ENCODE measurements at places on chromosomes 12 and 14.

DNA sequence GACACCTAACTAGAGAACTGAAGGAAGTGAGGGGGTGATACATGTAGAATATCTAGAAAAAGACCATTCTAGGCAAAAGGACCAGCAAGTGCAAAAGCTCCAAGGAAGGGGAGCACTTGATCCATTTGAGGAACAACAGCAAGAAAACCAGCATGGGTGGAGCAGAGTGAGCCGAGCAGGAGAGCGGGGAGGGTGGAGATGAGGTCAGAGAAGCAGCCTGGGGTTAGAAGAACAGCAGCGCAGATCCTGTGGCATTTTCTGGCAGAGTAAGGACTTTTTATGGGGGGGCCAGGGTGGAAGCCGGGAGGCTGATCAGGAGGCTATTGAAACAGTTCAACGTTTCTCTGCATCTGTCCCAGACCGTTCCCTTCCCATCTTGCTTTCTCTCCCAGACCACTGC is 24.5 kb upstream of the TMCC3 start:
- DNase-seq, result no peak

DNA sequence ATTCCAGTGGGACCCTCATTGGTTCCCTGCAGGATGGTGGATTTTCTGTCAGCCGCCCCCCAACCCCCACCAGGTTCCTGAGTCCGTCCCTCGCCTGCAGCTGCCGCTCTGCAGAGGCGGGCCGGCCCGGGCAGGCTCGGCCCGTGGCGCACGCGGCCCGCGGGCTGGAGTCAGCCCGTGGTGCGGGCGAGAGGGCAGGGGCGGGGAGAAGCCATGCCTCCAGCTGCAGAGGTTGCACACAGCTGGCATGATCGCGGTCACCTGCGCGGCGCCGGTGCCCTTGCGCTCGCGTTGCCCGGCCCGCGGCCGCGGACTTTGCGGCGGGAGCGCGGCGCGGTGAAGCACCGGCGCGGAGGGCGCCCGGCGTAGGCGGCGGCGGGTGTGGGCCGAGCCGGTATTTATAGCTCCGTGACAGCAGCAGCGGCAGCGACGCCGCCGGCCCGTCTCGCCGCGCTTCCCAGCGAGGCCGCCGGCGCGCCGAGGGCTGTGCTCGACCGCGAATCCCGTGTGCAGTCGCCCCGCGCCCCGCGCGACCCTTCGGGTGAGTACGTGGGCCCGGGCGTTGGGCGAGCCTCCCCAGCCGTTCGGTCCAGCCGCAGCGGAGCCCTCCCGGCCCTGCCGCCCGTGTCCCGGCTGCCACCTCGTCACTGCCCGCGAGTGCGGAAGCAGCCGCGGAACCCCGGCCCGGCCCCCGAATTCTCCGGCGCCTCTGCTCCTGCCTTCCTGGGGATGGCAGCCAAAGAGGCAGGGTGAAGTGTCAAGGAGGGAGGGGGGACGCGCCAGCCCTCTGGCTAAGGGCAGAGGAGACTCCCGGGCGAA is at the start of gene TMEM117:
TSS of gene TMEM117 (plus strand) at position 426 of the 819 bp plus-strand sequence.
- peak; percentile 60 for DNase-seq

DNA sequence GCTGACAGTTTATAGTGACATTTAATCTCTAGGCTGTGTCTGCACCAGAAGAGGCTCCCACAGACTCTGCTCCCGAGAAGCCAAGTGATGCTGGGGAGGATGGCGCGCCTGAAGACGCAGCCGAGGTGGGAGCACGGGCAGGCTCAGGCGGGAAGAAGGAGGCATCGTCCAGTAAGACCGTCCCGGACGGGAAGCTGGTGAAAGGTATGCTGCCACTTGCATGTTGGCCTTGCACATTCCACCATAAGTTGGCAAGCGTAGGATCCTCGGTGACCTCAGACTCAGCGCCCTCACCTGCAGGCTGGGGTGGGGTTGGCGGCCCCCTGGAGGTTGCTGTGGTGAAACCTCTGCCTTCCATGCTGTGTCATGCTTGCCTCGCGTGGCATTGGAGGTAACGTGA is 45.6 kb downstream of the SFSWAP start:
- DNase-seq, result no peak

DNA sequence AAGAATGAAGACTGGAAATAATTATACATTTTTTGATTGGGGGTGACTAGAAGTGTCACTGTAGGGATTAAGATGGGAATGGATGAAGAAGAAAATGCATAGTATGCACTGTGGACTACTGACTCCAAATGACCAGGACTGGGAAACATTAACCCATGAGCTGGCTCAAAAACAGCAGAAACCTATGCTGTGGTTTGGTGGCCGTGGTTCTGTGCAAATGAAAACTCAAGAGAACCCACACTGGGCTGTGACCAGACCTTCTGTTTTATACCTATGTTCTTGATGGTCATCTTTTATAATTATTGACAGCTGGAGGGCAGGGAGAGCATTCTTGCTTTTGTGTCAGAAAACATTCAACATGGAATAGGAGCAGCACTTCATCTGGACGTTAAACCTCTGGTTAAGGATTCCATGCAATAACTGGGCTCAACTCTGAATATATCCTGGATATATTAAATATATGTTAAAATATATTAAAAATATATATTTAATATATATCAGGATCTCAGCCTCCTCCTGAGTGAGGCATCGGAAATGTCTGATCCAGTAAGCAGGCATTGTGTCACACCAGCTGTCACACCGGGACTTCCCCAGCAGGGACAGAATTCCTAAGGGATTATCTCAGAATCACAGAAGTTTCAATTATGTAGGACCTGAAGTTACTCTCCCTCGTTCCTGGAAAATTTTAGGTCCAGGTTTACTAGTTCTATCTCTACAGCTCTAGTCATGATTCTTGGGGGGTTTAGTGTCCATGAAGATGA is 48.5 kb downstream of the BBS10 start:
- peak; percentile 14 for DNase-seq

GRCh38 chr12:127401005-127401404 is 866.0 kb upstream of the TMEM132C start:
- DNase-seq, result no peak

GRCh38 chr12:3752096-3752709 is 706 bp downstream of the CRACR2A start:
- no peak for DNase-seq

GRCh38 chr12:71730936-71731335 is 23.7 kb upstream of the RAB21 start:
- no peak for DNase-seq

- no peak for DNase-seq
These were observed 64.5 kb upstream of the USP44 start for GRCh38 chr12:95615749-95616148.

DNA sequence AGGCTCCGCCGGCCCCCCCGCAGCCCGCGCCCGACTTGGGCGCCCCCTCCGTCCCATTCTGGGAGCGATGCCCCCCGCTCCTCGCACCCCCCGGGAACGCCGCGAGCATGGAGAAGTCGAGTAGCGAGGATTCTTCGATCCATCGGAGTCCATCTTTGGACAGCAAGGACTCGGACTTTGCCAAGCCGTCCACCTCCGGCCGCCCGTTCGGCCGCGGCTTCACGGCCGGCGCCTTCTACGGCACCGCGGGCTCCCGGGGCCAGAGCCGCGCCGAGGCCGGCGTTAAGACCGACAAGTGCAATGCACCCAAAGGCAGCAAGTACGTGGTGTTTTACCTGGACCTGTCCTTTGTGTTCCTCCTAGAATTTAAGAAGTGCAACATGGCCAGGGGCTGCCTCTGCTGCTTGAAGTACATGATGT is 123.6 kb downstream of the TSPAN9 start:
- peak; percentile 33 for DNase-seq

DNA sequence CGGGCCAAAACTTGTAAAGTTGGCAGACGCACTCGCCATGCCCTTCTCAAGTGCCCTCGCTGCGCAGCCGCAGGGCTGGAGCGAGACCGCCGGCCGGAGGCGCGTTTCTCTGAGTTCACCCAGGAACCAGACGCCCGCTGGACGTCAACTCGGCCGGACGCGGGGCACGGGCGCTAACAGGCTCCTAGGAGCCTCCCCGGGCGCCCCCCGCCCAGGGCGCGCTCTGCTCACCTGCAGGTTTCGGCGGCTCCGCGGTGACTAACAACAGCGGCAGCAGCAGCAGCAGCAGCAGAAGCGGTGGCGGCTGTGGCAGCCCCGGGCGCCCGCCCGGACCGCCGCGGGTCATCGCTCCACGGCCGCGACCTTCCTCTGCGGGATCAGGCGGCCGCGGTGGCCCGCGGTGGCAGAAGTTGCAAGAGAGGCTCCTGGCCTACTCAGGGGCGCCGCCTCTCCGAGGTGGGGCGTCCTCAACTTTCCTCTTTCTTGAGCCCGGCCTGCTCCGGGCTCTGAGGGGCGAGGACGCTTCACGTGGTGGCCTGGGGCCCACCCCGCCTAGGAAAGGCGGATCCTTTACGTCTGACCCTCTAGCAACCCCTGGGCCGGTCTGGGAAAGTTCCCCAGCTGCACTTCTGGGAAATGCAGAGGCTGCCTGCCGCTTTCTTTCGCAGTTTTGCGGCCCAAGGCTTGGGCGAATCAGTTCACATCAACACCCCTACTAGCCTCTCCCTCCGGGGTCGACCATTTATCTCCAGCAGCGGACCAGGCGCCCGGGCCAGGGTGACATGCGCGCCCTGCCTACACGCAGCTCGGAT is at the start of gene PLBD1:
TSS of gene PLBD1 (minus strand) at position 533 of the 812 bp plus-strand sequence. CDS start at position 346, 187 bp downstream.
- DNase-seq, result no peak

DNA sequence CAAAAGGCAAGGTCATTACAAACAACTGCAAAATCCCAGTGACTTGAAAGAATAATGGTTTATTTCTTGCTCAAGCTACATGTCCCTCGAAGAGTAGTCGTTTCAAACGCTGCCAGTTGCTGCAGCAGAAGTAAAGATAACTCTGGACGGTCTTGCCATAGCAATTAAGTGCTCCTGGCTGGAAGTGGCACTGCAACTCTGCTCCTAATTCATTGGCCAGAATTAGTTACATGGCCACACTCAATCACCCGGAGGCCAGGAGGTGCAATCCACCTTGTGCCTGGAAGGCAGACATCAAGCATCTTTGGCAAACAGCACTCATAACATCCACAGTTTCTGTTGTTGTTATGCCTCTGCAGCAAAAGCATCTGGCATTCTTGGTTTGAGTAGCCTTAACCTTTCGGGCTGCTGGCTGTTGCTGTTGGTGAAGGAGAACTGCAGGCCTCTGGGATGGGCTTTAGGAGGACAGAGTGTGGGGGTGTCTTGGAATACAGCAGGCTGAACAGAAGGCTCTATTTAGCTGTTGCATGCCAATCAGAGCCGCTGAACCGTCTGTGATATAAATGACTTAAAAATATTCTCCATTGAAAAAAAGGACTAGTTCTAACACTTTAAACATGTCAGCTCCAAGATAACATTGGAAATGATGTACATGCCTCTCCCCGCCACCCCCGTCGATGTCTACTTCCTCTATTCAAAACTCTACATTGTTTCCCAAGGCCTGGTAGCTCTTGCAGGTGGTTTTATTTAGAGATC is 123.5 kb upstream of the DYRK2 start:
- DNase-seq, result no peak

- no peak for DNase-seq
These were observed 62.6 kb upstream of the RESF1 start for GRCh38 chr12:31896514-31897039.

DNA sequence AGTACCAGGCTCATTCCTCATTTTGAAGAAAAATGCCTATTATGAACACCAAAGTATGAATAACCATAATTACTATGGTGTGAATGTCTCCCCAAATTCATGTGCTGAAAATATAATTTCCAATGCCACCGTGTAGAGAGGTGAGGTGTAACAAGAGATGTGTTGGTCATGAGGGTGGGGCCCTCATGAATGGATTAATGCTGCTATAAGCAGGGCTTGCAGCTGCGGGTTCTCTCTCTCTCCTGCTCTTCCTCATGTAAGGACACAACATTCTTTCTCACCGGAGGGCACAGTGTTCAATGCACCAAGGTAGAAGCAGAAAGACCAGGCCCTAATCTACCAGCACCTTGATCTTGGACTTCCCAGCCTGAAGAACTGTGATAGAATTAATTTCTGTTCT is 70.0 kb downstream of the TMTC1 start:
- no peak for DNase-seq

DNA sequence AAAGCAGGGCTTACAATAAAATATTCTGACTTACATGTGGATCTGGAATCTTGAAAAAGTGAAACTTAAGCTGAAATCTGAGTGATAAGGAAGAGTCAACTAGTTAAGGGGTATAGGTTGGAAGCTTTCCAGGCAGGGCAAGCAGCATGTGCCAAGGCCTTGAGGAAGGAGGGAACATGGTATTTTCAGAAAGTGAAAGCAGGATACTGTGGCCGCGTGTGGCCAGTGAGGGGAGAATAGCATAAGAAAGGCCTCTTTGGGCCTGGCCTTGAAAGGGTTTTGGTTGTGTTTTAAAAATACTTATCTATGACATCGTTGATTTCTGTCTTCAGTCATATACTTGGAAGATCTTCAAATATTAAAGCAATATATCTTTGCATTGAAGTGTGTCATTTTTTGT is 213.4 kb downstream of the AKAP6 start:
- no peak for DNase-seq

DNA sequence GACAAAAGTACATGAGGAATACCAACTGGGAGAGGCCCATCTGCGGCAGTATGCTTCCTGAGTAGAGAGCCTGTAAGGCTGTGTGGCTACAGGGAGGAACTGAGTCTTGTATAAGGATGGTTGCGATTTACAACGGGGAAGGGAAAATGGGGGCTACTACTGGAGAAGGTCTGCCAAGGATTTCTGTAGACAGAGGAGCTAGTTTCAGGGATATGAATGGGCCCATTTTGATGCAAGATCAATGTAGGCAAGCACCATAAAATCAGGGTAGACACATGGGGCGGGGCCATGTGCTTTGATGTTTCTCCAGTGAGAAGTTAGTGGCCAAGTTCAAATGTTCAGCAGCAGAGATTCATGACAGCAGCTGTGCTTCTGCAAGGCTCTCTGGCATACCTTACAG is 149.4 kb downstream of the GPR65 start:
- no peak for DNase-seq

DNA sequence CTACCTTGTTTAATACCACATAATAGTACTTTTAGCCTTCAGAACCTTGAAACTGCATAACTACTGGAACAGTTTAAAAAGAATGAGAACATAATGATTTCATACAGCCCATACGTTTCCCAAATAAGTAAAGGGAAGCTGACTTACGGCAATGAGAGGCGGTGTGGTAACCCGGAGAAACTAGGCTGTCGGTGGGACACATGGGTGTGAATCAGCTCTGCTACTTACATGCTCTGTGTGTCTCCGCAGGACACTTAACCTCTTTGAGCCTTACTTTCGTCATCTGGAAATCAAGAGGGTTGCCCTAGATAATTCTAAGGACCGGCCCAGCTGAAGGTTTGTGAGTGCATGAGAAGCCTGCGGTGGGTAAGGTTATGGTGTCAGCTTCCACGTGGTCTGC is 49.3 kb upstream of the PLEKHG3 start:
- no peak for DNase-seq
